ENCODE measurements at places on chromosomes 2 and 18.

DNA sequence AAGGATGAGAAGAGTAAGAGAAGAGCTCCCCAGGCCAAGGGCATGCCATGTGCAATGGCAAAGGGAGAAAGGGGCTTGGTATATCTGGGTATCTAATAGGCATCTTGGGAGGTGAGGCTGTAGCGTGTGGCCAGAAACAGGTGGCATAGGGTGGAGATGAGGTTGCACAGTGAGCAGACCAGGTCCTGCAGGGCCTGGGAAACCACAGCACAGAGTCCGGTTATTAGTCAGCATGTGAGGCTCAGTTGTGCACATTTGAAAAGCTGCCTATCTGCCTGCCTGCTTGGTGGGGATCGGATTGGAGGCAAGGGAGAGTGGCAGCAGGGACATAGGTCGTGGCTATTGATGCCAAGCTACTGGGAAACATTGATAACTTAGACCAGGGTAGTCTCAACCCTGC is 190.6 kb downstream of the TPGS2 start:
- DNase-seq, result no peak

GRCh38 chr2:64792995-64793639 is 139.4 kb upstream of the SERTAD2 start:
- DNase-seq, result no peak

GRCh38 chr18:27735117-27735516 is 441.8 kb downstream of the CDH2 start:
- no peak for DNase-seq

DNA sequence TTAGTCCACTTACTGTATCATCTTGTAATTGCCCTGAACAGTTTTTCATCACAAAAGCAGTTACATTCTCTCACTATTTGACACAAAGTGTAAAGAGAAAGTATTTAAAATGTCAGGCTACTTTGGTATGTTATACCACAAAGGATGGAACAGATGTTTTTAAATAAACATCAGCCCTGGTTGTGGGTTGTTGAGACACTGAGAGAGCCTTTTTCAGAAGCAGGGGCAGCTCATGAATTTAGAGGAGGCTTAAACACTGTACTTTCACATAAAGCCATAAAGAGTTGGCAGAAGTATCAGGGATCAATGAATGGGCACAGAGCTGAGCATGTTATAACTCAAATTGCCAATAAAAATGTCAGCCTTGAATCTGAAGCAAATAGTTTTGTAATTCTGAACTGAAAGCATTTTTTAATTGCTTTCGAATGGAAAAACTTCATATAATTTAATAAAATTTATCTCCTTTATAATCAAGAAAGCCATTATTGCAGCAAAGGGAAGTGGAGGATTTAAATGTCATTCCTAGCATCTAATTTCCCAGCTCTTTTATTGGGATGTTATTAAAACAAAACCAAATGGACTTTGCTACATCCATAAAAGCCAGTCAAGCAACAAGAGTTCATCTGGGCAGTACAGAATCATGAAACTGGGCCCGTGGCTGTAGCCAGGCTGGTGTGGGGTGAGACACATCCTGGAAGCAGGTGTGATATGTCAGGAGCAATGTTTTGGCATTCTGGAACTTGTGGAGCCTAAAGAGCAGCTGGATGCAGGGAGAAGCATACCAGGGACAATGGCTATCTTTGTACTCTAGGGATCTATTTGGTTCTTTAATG is 95.1 kb upstream of the NT5C1B start:
- DNase-seq, result no peak

- DNase-seq, result no peak
Measured at GRCh38 chr2:8893978-8894820, 56.8 kb upstream of the KIDINS220 start.

GRCh38 chr2:132738223-132738622 is 68.2 kb upstream of the LYPD1 start:
- no peak for DNase-seq

DNA sequence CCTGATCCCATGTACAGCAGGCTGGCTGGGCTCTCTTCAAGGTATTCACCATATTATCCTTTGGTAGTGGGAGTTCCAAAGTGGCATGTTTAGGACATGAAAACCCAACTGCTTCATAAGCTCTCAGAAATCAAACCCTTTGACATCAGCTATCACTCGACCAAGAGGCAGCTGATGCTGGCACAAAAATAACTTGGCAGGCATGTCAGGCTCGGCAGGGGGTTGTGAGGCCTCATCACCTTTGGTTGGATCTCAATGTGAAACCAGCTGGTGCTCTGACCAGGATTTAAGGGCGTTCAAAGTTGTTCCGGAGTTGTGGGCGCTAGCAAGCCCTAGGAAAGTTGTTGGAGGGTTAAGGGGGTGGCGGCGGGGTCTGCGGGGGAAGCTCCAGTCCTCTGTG is 171.9 kb downstream of the FHOD3 start:
- DNase-seq, result no peak

All from CD4-positive, alpha-beta T cell treated with Interleukin-6 at 100 ng/mL for 8 hours (primary cell).